Activated T-cell treated with anti-CD3 and anti-CD28 coated beads, Interleukin-2, amount 50 U/mL, for 72 hours (primary cell): ENCODE measurements at places on chromosomes 16 and 17. TPM values are rescaled to one million over a fixed set of nuclear protein-coding genes. Genes with fewer than 3 reads are reported as not detected.

DNA sequence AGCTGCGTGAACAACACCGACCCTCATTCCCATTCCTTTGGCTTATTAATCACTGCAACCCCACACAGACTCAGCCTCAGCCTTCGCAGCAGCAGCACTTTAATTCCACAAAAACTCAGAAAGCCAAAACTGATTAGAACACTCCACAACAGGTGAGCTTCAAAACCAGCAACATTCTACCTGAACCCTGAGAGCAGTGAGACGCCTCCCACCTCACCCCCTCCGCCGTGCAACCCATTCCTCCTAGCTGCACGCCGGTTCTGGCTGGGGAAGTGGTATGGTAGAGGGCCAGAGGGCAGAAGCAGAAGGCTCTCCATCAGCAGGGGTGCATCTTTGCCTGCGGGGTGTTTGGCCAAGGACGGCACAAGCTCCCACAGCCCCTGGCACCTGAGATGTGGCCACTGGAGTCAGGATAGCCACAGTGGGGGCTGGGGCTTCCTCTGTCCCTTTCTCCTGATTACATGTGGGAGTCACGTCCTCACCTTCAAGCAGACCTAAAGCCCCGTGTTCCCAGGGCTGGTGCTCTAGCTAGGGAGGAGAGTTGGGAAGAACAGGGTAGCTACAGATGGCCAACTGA lies 1.6 kb downstream of the BORCS6 start:
- no peaks in the 10 kb centered on the region for H3K36me3 ChIP-seq
- peaks cover 21% of the 10 kb centered on the region for H3K4me1 ChIP-seq
- no peak overlapping the region for H3K4me3 ChIP-seq
- peak; percentile 27 for DNase-seq
- H3K27me3 ChIP-seq: no peaks in the 10 kb centered on the region

DNA sequence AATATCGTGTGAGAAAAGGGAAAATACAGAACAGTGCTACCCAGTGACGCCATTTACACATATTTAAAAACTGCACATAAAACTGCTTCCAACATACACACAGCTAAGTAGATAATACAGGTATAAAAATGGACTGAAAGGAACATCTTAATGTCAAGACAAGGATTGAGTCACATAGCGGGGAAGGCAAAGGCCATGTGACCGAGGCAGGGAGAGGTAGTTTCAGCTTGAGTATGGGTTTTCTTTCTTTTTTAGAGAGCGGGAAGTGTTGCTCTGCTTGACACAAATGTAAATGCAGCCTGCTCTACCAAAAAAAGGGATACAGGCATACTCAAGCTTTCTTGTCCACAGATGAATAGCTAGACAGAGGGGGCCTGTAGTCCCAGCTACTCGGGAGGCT lies 46.5 kb downstream of the SDR42E1 start:
- no peak overlapping the region for H3K27ac ChIP-seq
- H3K36me3 ChIP-seq: no peaks in the 10 kb centered on the region
- no peaks in the 10 kb centered on the region for H3K4me1 ChIP-seq
- peaks cover 25% of the 10 kb centered on the region for H3K27me3 ChIP-seq
- no peak for DNase-seq

DNA sequence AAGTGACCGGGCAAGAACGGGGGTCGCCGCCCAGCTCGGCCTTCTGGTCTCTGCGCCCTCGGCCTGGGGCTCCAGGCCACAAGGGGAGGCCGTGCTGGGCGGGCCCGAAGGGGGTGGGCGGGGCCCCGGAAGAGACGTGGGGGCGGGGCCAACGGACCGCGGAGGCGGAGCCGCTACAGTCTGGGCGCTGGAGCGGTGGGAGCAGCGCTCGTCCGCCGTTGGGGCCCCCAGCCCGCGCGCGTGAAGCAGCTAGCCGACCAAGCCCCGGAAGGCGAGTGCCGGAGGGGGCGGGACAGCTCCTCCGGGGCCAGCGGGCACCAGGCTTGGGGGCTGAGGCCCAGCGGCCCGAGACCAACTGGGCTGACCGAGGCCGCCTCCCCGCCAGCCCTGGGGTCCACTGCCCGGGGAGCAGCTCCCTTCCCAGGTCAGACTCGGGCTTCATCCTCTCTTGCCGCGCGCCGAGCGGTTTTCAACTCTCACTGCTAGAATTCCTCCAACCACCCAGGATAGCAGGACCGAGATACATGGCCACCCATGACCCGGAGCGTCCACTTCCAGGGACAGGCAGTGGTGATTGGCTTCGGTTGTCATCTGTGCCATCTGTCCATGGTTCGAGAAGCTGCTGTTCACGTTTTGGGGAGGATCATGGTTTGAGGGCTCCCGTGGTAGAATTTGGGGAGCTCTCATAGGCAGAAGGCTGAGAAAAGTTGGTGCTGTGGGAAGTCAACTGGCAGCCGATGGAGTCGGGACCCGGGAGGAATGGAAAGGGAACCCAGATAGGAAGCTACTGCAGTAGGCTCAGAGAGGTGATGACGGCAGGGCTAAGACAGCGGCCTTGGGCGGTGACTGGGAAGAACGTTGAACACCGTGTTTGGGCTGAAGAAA lies 44.6 kb upstream of the LCMT1 start:
- H3K36me3 ChIP-seq: no peaks in the 10 kb centered on the region
- peak; percentile 90 for DNase-seq
- peak overlapping the region; percentile 87 for H3K4me3 ChIP-seq
- peak overlapping the region; percentile 91 for H3K27ac ChIP-seq

DNA sequence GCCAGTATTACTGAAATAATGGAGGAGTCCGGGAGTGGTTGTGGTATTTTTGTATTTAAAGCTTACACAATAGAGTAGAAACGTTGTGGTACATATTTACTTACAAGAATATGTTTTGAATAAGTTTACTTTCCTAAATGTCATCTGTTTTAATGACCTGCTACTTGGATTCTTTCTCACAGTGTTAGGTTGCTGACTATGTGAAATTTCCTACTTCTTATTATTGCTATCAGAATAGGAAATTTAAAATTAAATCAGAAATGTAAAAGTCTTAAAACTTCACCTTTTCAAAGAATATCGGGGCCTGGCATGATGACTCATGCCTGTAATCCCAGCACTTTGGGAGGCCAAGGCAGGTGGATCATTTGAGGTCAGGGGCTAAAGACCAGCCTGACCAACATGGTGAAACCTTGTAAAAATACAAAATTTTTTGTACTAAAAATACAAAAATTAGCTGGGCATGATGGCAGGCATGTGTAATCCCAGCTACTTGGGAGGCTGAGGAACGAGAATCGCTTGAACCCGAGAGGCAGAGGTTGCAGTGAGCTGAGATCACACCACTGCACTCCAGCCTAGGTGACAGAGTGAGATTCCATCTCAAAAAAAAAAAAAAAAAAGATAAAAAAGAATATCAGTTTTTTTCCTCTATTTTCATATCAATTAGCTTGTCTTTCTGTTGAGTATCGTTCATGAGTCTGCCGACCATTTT lies 77.8 kb downstream of the VMP1 start:
- peaks cover 86% of the 10 kb centered on the region for H3K4me1 ChIP-seq
- DNase-seq: no peak
- H3K27me3 ChIP-seq: no peaks in the 10 kb centered on the region
- H3K36me3 ChIP-seq: peaks cover 13% of the 10 kb centered on the region
- H3K27ac ChIP-seq: peak overlapping the region; percentile 99
- peak overlapping the region; percentile 72 for H3K4me3 ChIP-seq

- peaks cover 8% of the 10 kb centered on the region for H3K36me3 ChIP-seq
- H3K4me3 ChIP-seq: peak overlapping the region; percentile 67
- H3K4me1 ChIP-seq: peaks cover 34% of the 10 kb centered on the region
- H3K27me3 ChIP-seq: no peaks in the 10 kb centered on the region
- H3K27ac ChIP-seq: peak overlapping the region; percentile 98
Measured at GRCh38 chr17:58702045-58702476, 9.7 kb downstream of the RAD51C start.

KRTAP4-5 gene
- total RNA-seq: not detected

- no peaks in the 10 kb centered on the region for H3K27me3 ChIP-seq
- H3K36me3 ChIP-seq: no peaks in the 10 kb centered on the region
- H3K4me1 ChIP-seq: no peaks in the 10 kb centered on the region
- no peak overlapping the region for H3K27ac ChIP-seq
Measured at GRCh38 chr17:32944248-32945020, 16.5 kb downstream of the TMEM98 start.

GFAP gene
- not detected for total RNA-seq

DNA sequence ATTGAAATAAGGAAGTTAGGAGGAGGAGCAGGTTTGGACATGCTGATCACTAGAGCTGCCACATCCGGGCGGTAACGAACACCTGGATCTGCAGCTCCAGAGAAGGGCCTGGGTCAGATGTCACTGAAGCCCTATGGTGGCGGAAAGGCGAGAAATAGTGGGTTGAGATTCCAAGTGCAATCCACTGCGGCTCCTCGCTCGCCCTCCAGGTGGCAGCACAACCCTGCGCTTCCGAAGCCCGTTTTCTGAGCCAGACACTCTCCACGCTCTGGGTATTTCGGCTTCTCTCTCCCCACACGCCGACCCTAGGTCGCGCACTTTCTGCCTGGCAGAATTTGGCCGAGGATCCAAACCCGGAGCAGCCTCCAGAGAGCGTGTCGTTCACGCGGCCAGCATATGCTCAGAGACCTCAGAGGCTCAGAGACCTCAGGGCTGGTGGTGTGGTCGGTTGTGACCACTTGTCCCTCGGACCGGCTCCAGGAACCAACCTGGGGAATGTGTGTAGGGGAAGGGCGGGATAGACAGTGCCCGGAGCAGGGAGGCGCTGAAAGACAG lies 922 bp upstream of the SLC2A4 start:
- H3K36me3 ChIP-seq: no peaks in the 10 kb centered on the region
- peak overlapping the region; percentile 91 for H3K4me3 ChIP-seq
- peak; percentile 89 for DNase-seq

- H3K36me3 ChIP-seq: peaks cover 20% of the 10 kb centered on the region
- no peak overlapping the region for H3K27ac ChIP-seq
- H3K4me1 ChIP-seq: peaks cover 81% of the 10 kb centered on the region
- H3K4me3 ChIP-seq: peak overlapping the region; percentile 94
Measured at GRCh38 chr16:84547546-84548061, 43.1 kb upstream of the MEAK7 start.
